ENCODE measurements at places on chromosomes 6 and 20. TPM values are rescaled to one million over a fixed set of nuclear protein-coding genes. Genes with fewer than 3 reads are reported as not detected.

CLIC5 gene
- total RNA-seq = 1.9 TPM

DNA sequence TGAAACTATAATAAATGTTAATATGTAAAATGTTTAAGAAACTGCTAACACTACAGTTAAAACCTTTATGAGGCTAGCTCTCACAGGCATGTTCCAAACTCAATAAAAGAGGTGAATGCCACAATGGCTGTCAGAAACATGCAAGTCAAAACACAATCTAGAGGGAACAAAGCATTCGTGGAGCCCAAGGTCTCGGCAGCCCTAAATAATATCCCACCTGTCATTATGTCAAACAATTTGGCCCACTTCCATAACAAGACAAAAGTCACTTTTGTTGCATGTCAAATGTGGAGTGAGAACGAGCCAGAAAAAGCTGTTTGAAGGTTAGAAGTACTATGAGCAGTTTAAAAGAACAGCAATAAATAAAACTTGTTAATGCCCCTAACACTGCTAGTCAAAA, 181.9 kb downstream of the GMDS start:
- H3K27me3 ChIP-seq = no peaks in the 10 kb centered on the region
- H3K27ac ChIP-seq = no peak overlapping the region
- peaks cover 7% of the 10 kb centered on the region for H3K4me1 ChIP-seq
- no peak for DNase-seq

- no peaks in the 10 kb centered on the region for H3K36me3 ChIP-seq
- H3K4me3 ChIP-seq = no peak overlapping the region
- no peaks in the 10 kb centered on the region for H3K27me3 ChIP-seq
- H3K4me1 ChIP-seq = no peaks in the 10 kb centered on the region
- H3K27ac ChIP-seq = no peak overlapping the region
- DNase-seq = no peak
These were observed 129.6 kb downstream of the EDN1 start for GRCh38 chr6:12419631-12420272.

BPIFB2 gene
- total RNA-seq = not detected

DNA sequence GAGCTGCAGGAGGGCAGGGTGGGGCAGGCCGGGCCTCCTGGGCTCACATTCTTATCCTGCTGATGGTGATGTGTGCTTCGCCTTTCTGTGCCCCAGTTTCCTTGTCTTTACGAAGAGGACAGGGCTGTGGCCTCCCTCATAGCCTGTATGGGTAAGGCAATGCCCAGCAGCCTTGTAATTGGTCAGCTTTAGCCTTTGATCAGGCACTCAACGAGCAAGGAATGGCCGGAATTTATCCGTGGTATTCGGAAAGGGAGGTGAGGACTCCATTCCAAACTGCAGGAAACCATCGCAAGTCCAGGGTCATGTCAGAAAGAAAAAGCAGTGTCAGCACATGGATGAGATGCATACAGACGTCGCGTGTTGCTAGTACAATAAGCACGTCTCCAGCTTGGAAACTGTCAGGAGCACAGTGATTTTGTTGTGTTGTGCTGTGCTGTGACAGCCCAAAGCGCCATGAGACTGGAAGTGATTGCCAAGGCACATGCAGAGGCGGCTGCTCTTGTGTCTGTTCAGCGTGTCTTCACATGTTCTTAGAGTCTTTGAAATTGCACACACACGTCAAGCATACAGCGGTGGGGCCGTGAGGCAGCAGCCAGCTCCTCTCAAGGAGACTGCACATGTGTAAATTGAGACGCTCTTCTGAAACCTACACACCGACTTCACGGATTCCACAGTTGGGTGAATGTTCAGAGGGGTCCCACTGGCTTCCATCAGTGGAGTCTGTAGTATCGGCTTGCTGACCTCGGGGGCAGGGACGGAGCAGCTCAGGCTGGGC, 6.2 kb downstream of the SS18L1 start:
- H3K27me3 ChIP-seq = no peaks in the 10 kb centered on the region
- H3K27ac ChIP-seq = no peak overlapping the region
- H3K36me3 ChIP-seq = peaks cover 17% of the 10 kb centered on the region
- no peak for DNase-seq

DNA sequence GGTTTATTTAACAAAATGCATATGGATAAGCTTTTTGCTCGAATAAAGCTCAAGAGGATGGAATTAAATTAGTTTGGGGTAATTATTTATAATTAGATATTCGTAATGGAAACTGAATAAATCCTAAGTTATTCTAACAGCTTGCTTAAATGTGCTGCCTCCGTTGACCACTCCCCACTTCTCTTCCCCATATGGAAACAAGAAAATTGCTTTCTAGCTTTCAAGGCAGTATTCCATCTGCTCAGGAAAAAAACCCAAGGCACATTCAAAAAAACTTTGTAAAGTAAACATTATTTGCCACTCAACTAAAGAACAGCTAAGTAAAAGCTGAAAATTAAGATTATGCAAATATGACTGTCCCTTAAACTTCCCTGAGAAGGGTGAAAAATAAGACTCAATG, 369.2 kb downstream of the HAO1 start:
- no peak for DNase-seq
- no peak overlapping the region for H3K4me3 ChIP-seq
- H3K27me3 ChIP-seq = no peaks in the 10 kb centered on the region
- H3K36me3 ChIP-seq = no peaks in the 10 kb centered on the region
- H3K4me1 ChIP-seq = no peaks in the 10 kb centered on the region

TRPC4AP gene
- total RNA-seq = 77.6 TPM

SLA2 gene
- 34.4 TPM for total RNA-seq

SRMS gene
- total RNA-seq = not detected

- peak within 1 kb of the TSS; percentile 87 for H3K4me3 ChIP-seq
- H3K36me3 ChIP-seq = no peaks in the 10 kb centered on the region
These were observed at the start of gene SOX4 for GRCh38 chr6:21593412-21593926. SOX4 (plus strand) TSS chr6:21593751; CDS start chr6:21594535, 784 bp downstream.

DNA sequence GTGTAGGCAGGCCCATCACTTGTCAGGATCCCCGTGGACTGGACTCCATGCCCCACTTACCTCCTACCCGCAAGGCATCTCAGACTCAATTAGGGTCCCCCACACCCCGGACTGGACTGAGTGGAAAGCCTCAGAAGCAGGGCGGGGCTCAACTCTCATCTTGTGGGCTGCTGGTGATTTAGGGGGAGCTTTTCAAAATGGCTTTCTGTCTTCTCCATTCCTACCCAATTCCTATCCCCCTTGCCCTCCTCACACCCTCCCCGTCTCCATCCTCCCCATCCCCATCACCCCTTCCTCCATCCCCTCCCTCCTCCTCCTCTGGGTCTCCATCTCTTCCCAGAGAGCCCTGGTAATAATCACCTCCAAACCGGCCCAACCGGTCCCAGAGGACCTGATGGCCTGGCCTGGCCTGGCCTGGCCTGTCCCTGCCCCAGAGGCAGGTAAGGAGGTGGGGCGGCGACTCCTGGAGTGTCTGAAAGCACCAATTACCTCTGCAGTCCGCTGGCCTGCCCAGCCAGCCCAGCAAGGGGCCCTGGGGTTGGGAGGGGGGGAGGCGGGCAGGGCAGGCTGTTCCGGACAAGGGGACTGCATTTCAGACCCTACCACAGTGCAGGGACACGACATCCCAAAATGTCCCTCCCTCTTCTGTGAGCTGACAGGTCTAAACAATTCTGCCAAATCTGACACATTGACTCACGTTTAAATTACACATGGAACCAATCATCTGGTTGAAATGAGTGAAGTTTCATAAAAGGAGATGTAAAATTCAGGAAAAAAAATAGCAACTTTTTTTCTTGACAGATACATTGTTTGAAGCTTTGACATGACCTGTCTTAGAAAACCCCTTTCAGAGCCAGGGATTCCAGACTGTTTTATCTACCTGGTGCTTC, 24.8 kb downstream of the MAFB start:
- H3K36me3 ChIP-seq = no peaks in the 10 kb centered on the region
- DNase-seq = no peak
- H3K27ac ChIP-seq = no peak overlapping the region
- peaks cover 3% of the 10 kb centered on the region for H3K27me3 ChIP-seq
- no peaks in the 10 kb centered on the region for H3K4me1 ChIP-seq
- H3K4me3 ChIP-seq = no peak overlapping the region

DNA sequence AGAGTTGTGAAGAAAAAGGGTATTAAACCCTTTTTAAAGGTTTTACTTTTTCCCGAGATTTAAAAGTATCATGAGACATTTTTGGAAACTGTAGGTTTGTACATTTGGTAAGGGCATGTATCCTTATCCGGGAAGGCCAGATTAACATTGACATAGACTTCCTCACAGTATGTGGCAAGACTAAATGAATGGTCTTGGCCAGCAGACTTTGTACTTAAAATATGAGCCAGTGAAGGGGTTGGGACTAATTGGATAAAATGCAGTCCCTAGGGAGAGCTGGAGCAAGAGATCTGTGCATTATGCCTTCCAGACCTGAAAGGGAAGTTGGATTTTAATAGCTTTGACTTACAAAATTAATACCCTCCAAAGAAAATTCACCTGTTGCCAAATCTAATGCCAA, 60.4 kb upstream of the CCN2 start:
- no peaks in the 10 kb centered on the region for H3K36me3 ChIP-seq
- DNase-seq = no peak
- H3K27ac ChIP-seq = no peak overlapping the region
- no peaks in the 10 kb centered on the region for H3K27me3 ChIP-seq

- peaks cover 8% of the 10 kb centered on the region for H3K4me1 ChIP-seq
- peaks cover 5% of the 10 kb centered on the region for H3K36me3 ChIP-seq
- no peak for DNase-seq
These were observed 4.4 kb downstream of the FIG4 start for GRCh38 chr6:109695468-109695867.

DNA sequence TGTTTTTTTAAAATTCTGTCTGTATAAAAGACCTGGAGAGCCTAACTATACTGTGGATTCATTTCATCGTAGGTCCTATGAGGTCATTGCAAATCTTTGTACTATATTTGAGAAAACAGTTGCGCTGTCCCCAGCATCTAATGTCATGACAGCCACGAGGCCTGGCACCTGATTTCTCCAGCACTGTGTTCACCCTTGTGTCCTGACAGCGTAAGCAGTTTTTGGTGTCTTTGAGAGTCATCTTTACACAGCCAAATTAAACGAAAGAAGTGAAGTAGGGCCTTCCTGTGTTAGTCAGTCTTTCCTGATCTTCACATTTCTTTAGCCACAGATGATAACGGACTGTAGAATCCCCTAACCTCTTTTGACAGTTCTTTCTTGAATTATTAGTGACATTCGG, 70.6 kb upstream of the PHACTR2 start:
- H3K36me3 ChIP-seq = no peaks in the 10 kb centered on the region
- no peak overlapping the region for H3K4me3 ChIP-seq
- no peaks in the 10 kb centered on the region for H3K4me1 ChIP-seq
- no peaks in the 10 kb centered on the region for H3K27me3 ChIP-seq

EIF6 gene
- total RNA-seq = 60.9 TPM

MMP24 gene
- not detected for total RNA-seq

GRCh38 chr20:14303106-14303505, 34.3 kb downstream of the FLRT3 start:
- H3K4me1 ChIP-seq = no peaks in the 10 kb centered on the region
- peaks cover 8% of the 10 kb centered on the region for H3K36me3 ChIP-seq
- H3K4me3 ChIP-seq = no peak overlapping the region
- no peak overlapping the region for H3K27ac ChIP-seq
- H3K27me3 ChIP-seq = no peaks in the 10 kb centered on the region

DNA sequence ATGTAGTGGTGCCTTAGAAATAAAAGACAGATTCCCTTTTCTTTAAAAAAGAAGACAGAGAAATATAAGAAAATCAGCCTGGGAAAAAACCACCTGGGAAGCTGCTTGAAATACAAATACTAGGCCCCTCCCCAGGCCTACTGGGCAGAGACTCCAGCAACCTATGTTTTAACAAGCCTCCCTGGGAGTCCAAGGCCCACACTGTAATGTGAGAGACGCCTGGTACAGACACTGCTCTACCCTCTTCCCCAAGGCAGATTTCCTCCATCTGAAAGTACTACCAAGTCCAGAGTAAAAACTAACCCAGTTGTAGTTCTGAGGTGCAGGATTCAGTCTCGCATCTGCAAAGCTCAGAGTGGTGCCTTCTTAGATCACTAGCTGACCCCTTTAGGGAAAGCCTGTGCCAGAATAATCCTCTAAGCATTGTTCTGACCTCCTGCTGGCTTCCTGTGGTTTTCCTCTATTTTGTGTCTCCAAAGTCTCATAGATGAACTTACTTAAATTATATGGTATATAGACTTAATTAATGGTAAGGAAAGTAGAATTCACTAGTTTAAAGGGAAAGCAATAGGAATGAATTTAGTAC, 270.2 kb upstream of the SLC35B3 start:
- H3K4me1 ChIP-seq = no peaks in the 10 kb centered on the region
- H3K27ac ChIP-seq = no peak overlapping the region
- no peak overlapping the region for H3K4me3 ChIP-seq
- no peak for DNase-seq
- H3K27me3 ChIP-seq = peaks cover 2% of the 10 kb centered on the region

DEFB124 gene
- not detected for total RNA-seq

ZNF334 gene
- 0.81 TPM for total RNA-seq

- H3K27me3 ChIP-seq = no peaks in the 10 kb centered on the region
- no peak overlapping the region for H3K27ac ChIP-seq
- no peak for DNase-seq
- H3K4me3 ChIP-seq = no peak overlapping the region
These were observed 98.4 kb upstream of the CARMIL1 start for GRCh38 chr6:25180630-25181349.

DNA sequence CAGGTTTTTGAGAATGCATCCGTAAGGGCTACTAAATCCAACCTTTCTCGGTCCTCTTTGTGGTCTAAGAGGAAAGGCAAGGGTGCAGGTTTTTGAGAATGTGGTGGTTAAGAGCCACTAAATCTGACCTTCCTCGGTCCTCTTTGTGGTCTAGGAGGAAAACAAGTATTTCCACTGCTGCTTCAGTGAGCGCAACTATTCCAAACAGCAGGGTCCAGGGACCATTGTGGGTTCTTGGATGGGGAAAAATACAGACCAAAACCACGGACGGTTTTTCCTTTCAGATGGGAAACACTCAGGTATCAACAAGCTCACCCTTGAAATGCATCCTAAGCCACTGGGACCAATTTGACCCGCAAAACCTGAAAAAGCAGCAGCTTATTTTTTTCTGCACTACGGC, 21.9 kb downstream of the BTBD9 start:
- no peaks in the 10 kb centered on the region for H3K36me3 ChIP-seq
- H3K4me1 ChIP-seq = peaks cover 24% of the 10 kb centered on the region
- H3K27me3 ChIP-seq = no peaks in the 10 kb centered on the region

- H3K27ac ChIP-seq = no peak overlapping the region
- no peak overlapping the region for H3K4me3 ChIP-seq
- H3K36me3 ChIP-seq = no peaks in the 10 kb centered on the region
- DNase-seq = no peak
- H3K27me3 ChIP-seq = peaks cover 2% of the 10 kb centered on the region
These were observed 48.9 kb upstream of the OLIG3 start for GRCh38 chr6:137543114-137543513.

- no peak for DNase-seq
- peaks cover 26% of the 10 kb centered on the region for H3K4me1 ChIP-seq
- H3K27me3 ChIP-seq = no peaks in the 10 kb centered on the region
- no peak overlapping the region for H3K4me3 ChIP-seq
- no peaks in the 10 kb centered on the region for H3K36me3 ChIP-seq
- H3K27ac ChIP-seq = peak overlapping the region; percentile 75
These were observed 17.7 kb upstream of the CCN6 start for GRCh38 chr6:112036088-112036637.

All from naive thymus-derived CD8-positive, alpha-beta T cell (primary cell).